NCI-H526 treated with DMSO at 0.1 percent for 48 hours (cell line): ENCODE measurements at places on chromosomes 5 and 9.

DNA sequence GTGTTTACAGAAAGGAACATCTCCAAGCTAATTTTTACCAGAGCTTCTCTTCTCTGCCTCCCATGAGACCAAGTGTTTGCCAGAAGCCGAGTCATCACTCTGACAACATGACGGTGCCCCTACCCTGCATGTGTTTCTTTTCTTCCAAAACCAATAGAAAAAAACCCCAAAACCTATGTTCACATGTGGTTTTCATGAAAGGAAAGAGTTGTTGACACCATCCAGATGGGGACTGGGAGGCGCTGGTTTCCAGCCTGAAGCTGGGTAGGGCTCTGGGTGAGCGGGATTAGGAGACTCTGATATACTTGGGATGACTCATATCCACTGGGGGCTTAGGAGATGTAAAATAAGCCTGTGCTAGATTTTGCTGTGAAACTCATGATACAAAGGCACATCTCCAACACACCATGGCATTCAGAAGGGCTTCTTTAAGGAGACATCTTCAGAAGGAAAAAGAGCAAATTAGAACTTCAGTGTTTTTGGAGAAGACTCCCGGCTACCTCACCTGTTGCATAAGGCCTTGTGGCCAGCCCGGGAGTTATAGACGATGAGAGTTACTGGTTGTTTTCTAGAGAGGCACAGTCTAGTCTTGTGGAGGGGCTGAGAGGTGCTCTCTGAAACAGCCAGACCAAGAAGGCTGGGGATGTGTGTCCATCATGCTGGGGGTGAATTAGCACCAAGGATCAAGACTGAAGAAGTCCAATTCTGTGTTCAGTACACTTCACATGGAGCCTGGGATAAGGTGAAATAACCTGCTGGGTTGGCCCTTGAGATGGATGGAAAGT, 108.9 kb upstream of the LHFPL2 start:
- DNase-seq: no peak

GRCh38 chr9:114174876-114175771, 19.8 kb downstream of the COL27A1 start:
- no peak for DNase-seq

- DNase-seq: no peak
Measured at GRCh38 chr5:180975338-180975737, 13.3 kb upstream of the BTNL3 start.

DNA sequence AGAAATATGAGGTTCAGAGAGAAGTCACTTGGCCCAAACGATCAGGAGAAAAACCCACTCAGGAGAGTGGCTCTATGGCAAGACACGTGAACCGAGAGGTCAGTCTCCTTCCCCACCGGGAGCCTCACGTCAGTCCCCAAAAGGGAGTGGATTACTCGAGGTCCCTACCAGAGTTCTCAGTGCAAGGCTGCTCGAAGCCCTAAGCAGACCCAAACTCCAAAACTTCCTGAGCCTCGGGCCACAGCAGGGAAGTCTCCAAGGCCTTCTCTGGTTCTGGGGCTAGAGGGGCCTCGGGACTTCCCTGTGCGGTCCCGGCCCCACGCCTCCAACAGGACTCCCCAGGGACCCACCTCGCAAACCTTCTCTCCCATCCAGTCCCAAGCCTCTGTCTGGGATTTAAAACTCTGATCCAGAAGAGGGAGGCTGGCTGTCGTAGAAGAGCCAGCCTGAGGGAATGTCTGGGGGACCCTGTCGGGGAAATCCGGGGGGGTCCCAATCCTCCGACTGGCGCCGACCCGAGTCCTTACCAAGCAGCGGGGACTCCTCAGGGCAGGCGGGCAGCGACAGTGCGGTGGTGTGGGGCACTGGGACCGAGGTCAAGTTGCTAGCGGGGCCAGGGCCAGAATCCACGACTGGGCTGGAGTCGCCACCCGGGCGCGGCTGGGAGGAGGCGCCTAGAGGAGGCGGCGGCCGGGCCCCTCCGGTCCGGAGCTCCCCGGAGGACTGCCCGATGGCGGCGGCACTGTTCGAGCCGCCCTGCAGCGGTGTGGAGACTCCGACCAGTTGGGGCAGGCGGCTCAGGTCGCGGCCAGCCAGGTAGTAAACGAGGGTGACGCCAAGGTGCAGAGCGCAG, 679 bp downstream of the B4GALT1 start:
- peak; percentile 33 for DNase-seq

DNA sequence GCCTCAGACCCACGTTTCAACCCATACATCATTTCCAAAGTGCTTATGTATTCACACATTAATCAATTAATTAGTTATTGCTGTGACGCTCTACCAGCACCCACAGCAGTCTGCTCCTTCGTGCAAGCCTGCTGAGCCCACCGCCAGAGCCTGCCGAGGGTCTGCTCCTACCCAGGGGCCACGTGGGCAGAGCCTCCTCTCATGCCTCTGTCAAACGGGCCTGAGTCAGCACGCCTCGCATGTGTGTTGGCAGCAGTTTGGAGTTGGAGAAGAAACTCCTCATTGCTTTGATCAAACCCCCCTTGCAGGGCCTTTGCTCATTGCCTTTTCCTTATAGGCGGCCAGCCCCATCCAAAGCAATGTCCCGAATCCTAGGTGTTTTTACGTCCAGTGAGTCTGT, 256.2 kb upstream of the IRX4 start:
- DNase-seq: no peak

GRCh38 chr5:154162539-154163151, 27.9 kb upstream of the GALNT10 start:
- DNase-seq: no peak

- DNase-seq: no peak
Measured at GRCh38 chr5:178535299-178536175, 54.7 kb downstream of the COL23A1 start.

DNA sequence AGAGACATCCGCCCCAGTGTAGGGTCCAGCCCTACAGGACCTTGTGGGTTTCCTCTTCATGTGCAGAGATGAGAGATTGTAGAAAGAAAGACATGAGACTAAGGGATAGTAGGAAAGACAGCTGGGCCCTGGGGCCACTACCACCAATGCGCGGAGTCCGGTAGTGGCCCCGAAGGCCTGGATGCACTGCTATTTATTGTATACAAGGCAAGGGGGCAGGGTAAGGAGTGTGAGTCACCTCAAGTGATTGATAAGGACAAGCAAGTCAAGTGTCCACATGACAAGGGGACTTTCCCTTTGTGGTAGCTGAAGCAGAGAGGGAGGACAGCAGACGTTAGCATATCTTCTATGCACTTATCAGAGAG, 6.2 kb upstream of the TMEM141 start:
- DNase-seq: no peak

DNA sequence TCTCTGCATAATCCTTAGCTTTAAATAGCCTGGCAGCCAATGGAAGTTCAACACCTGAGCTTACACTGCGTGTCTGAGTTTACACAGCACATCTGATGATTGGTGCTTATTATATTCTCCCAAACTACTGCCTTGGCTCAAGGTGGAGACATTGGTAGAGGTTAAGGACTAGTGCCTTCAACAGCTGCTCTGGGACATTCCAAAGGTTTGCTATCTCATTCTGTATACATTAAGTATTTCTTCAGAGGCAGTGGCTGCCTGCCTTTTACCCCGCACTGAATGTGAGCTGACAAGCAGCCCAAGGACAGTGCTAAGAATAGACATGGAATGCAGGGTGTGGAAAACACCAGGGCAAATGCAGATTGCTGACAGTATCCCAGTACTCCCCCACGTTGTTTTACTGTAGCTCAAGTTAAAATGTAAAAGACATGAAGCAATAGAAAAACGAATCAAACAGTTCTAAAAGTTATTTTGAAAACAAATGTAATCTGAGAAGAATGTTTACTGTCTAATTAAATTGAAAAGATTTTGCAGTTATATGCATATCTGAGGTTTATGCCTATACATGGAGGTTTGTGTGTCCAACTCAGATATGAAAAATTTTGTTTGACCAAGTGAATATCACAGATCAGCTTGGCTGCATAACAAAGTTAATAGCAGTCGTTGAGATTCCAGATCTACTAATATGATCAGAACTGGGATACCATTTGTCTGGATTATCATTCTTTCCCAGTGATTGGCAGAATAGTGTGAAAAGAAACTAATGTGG, 1.8 kb downstream of the HSPB3 start:
- DNase-seq: no peak

- no peak for DNase-seq
Measured at GRCh38 chr9:71733176-71733575, 35.1 kb downstream of the CEMIP2 start.

DNA sequence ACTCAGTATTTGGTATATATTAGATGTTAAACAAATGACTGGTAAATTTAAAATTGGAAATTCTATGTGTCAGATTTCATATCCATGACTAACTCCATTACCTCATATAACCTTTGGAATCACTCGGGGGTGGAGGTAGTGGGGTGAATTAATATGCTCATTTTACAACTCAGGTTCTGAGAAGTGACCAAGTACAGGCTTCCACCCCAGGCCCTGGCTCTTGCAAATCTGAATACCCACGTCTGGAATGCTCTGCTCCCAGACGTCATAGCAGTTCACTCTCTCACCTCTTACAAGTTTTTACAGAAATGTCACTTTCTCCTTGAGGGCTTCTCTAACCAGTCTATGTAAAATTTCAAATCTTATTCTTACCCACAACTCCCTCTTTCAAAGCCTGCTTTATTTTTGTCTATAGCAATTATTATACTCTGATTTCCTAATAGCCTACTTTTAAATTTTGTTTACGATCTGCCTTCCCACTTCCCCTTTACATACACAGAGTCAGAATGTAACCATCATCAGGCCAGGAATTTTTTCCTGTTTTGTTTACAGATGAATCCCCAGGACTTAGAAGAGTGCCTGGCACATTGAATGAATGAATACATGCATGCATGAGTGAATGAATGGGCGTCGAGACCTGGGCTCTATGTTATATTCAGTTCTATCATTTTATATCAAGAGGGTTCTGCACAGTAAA, 134.1 kb upstream of the IFNE start:
- DNase-seq: no peak
